NCI-H460 (cell line): ENCODE measurements at places on chromosomes 11 and 22. TPM values are rescaled to one million over a fixed set of nuclear protein-coding genes. Genes with fewer than 3 reads are reported as not detected.

MRGPRX4 gene
- not detected in 2 replicates for total RNA-seq

DCDC1 gene
- total RNA-seq: 0.05 TPM in 1 of 2 replicates, not detected in the other

HSPB2 gene
- not detected in 2 replicates for total RNA-seq

OR56B1 gene
- total RNA-seq: not detected in 2 replicates

APOBEC3H gene
- not detected in 2 replicates for total RNA-seq

DRICH1 gene
- not detected in 2 replicates for total RNA-seq

- no peak for DNase-seq
Observed at GRCh38 chr11:69073469-69073868, 24.7 kb downstream of the TPCN2 start.

DNA sequence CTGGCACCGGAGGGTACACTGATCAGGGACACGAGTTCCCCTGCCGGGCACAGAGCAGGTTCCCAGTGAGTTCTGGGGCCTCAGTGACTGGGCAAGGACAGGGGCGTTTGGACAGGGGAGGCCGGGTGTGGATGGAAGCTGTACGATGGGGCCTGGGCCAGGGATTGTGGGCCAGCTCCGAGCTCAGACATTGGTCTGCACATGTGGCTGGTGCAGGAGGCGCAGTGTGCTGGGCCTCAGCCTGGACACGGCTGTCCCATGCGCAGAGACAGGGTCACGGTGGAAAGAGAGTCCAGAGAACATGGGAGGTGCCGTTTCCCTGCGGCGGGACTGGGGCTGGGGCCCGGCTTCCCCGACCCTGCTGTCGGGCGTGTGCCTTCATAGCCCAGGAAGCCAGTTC is 60.7 kb downstream of the CDKN1C start:
- DNase-seq: no peak

GRCh38 chr22:17647991-17648390 is 9.4 kb downstream of the BCL2L13 start:
- DNase-seq: no peak

DNA sequence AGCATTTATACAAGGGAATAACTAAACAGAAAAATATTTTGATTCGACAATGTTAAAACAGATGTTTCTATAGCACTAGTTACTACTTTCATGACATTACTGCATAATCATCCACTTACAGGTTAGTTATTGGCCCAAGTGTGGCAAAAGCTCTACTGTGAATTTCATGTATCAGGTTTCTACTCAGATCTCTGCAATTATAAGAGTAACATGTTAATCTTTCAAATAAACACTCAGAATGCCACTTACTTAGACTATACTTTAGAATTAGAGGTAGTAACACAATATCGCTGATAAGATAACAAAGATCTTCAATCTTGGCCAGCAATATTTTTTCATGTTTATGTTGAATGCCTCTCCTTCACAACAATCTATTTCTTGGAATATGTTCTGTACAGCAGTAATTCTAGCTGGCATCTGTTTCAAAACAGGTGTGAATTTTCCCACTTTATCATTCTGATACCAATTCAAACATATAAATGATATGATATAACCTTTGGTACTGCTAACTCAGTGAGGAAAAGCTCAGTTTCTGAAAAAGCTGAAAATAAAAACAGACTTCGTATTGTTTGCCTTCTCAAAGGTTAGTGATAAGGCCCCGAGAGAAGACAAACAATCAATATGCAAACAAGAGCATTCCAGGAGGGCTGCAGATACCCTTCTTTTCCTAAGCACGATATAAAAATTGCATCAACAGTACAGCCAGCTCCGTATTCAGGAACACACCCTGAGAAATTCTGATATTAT is 11.0 kb upstream of the CCDC34 start:
- DNase-seq: no peak

DNA sequence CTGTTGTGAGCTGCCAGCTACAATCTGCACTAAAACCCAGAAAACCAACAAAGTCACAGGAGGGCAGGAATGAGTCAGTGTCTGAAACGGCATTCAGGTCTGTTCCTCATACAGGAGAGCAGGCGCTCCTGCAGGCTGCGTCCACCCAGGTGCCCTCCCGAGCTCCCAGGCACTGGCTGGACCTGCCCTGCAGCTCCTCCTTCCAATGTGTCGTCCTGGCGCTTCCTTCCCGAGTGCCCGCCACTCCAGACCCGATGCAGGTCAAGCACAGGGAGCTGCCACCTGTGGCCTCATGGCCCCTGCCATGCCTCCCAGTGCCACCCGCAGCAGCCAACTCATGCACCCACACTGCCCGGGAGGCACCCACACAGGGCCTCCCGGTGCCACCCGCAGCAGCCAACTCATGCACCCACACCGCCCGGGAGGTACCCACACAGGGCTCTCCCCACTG is 12.0 kb downstream of the BRD1 start:
- DNase-seq: no peak

- no peak for DNase-seq
Observed at GRCh38 chr11:113980785-113981184, 5.9 kb downstream of the HTR3A start.

- no peak for DNase-seq
Observed at GRCh38 chr22:19290400-19291217, 910 bp downstream of the CLTCL1 start.

DNA sequence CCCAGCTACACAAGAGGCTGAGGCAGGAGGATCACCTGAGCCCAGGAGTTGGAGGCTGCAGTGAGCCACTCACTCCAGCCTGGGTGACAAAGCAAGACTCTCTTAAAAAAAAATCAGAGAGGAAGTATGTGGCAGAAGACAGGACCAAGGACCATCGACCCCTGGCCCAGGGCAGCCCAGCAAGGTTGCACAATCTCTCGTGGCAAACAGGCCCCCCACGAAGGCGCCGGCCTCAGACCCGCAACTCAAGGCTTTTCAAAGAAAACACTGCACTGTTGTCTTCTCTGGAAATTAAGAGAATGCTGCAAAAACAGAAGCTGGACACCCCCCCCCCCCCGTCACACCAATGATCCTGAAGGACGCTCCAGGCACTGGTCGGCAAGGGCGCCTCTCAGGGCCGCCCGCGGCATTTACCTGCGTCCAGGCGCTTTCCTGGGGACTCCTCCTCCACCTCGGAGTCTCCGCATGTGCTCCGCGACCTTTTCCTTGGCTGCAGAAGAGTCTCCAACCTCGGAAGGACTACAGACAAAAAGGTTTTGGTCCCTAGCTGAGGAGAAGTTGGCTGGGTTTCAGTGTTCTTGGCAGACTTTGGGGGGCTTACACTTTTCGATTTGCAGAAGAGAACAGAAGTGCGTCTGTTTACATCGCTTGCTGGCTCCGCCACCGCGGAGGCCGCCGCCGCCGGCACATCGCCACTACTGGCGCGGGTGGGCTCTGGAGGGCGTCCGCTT is 40.5 kb downstream of the BRD1 start:
- no peak for DNase-seq

GRCh38 chr11:112033902-112034301 is 8.7 kb downstream of the DLAT start:
- no peak for DNase-seq

- no peak for DNase-seq
Observed at GRCh38 chr22:49023879-49024774, 803.5 kb downstream of the BRD1 start.

DNA sequence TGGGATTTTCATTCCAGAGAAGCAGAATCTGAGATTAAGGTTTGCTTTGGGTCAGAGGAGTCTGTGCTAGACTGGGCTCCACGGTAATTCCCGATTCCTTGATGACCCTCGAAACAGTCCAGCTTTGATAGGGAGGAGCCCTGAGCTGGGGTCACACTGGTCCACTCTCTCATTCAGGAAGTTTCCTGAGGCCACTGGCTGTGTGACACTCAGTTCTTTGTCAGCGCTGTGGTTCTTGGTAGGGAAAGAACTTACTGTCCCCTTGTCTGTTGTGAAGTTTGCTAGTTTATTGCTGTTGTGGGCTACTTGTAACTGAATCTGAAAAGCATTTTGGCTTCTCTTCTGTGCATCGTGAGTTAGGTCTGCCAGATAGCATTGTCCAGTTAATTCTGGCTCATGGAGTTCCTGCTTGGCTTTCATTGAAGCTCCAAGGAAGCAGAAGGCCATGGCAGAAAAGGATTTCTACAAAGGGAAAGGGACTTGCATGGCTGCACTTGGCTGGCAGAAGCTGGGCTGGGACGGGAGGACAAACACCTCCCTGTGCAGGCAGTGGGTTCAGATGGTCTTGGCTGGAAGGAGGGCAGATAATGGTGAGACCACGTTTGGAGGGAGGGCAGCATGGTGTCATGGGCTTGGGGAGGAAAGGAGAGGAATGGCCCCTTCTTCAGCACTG is 23.3 kb downstream of the BCR start:
- no peak for DNase-seq

GRCh38 chr11:77592727-77593126 is 3.0 kb downstream of the AQP11 start:
- no peak for DNase-seq

DNA sequence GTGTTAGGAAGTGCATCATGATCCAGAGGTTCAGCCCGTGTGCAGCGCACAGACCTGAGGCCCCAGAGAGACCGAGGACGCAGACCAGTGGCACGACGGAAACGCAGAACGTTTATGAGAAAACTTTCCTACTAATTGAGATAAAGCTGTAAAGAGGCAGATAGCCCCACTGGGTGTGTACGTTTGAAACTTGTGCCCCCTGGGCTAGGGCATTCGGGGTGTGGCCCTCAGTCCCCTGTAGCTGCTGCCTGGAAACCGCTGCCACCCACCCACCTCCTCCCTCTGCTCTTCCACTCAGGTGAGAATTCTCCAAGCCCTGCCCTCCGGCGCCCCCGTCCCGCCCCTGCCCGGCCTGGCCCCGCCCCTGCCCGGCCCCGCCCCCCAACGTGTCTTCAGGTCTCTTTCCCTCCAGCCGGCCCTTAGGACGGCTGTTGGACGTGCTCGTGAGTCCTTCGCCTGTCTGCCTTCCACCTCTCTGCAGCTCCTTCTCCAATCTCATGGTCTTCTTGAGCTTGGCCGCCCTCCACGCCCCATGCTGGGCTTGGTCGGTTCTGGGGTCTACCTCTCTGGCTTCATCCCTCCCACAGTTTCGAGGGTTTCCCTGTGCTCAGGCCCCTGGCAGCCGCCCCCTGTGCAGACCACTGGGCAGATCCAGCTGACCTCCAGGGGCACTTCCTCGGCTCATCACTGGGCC is 12.1 kb downstream of the MAPK8IP2 start:
- DNase-seq: no peak

GRCh38 chr22:30426388-30427353 is 1.1 kb downstream of the MTFP1 start:
- DNase-seq: peak; percentile 82

DNA sequence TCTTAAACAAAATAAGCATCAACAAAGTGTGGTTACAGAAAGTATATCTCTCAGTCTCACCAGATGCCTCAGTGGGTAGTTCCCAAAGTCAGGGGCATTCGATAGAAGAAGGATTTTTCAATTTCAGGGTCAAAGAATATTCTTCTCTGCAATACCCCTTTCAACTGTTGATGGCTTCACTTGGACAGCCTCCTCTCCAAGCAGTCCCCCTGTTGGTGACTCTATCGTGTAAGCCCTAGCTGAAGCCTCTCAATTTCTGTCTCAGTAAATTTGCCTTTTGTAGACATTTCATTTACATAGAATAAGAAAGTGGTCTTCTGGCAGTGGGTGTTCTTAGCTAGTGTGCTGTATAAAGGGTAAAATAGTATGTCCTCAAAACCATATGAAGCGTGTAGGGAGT is 11.3 kb upstream of the CCDC83 start:
- no peak for DNase-seq

DNA sequence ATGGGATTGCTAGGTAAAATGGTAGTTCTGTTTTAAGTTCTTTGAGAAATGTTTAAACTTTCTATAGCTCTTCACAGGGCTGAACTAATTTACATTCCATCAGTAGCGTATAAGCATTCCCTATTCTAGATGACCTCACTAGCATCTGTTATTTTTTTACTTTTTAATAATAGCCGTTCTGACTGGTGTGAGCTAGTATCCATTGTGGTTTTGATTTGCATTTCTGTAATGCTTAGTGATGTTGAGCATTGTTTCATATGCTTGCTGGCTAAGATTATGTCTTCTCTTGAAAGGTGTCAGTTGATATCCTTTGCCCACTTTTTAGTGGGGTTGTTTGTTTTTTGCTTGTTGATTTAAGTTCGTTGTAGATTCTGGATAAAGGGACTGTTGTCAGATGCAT is 35.9 kb downstream of the MMP27 start:
- DNase-seq: no peak

DNA sequence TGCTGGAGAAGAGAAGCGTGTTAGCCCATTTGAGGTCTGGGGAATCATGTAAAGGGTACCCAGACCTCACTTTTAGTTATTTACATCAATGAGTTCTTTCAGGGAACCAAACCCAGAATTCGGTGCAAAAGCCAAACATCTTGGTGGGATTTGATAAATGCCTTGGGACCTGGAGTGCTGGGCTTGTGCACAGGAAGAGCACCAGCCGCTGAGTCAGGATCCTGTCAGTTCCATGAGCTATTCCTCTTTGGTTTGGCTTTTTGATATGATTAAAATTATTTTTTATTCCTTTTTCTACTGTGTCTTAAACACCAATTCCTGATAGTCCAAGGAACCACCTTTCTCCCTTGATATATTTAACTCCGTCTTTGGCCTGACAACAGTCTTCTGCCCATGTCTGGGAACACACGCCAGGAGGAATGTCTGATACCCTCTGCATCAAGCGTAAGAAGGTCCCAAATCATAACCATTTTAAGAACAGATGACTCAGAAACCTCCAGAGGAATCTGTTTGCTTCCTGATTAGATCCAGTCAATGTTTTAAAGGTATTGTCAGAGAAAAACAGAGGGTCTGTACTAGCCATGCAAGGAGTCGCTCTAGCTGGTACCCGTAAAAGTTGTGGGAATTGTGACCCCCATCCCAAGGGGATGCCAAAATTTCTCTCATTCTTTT is 65.2 kb downstream of the ALX4 start:
- DNase-seq: no peak

DNA sequence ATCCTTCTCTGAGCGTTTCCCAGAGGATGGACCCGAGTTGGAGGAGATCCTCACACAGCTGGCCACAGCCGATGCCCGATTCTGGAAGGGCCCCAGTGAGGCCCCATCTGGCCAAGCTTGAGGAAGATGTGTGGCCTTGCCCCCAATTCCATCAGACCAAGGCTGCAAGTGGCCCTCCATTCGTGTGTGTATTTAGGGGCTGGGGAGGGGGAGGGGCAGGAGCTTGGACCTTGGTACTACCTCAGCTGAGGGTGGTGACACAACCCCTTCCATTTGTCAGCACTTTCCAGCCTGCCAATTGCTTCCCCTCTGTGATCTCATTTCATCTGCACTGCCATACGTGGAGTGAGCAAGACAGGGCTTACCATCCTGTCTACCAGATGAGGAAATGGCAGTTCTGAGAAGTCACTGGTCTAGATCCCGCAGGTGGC is 1.3 kb upstream of the BBS1 start:
- no peak for DNase-seq

DNA sequence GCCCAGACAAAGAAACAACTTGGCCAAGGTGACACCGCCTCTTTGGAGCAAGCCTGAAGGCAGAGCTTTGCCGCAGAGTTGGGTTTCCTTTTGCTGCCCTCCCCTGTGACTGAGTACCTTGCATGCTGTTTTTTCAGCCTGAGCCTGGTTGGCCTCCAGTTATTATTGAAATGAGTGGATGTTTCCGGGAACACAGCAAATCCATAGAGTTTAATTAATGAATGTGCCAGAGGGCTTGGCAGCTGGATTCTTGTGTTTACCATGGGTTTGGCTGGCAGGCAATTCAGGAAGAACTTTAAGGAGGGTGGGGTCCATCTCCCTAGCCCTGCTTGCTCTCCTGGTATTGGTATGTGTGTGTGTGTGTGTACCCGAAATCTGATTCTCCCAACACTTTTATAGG is 65.6 kb upstream of the CRYBB3 start:
- no peak for DNase-seq

GRCh38 chr11:113553235-113553634 is 78.0 kb upstream of the DRD2 start:
- DNase-seq: no peak
